ENCODE measurements at places on chromosomes 7 and 10.

DNA sequence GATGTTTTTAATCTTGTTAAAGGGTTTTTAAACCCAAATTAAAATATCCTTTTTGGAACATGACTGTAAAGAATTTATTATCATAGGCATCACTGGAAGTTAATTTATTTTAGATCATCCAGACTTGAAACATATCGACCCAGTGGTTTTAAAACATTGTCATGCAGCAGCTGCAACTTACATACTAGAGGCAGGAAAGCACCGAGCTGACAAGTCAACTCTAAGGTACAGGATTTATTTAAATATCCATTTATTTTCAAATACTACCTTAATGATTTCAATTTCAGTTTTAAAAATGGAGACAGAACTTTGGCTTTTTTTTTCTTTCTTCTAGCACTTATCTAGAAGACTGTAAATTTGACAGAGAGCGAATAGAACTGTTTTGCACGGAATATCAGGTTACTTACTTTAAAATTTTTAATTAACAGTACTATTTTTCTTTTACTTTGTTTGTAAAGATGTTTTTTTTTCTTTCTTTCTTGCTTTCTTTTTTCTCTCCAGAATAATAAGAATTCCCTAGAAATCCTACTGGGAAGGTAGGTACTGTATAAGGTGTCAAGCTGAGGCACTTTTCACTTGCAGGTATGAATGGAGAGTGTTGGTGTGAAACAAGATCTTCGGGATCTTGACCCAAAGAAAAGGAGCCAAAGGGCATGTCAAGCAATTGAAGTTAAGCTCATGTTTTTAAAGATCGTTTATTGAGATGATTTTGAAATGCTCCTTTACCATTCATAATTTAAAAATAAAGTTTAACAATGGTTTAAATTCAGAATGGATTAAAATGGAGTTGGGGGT, 1.8 kb downstream of the COMMD3 start:
- no peak overlapping the region for H3K4me3 ChIP-seq
- peak; percentile 45 for DNase-seq
- H3K27me3 ChIP-seq = peaks cover 81% of the 10 kb centered on the region

- H3K27ac ChIP-seq = no peak overlapping the region
- H3K27me3 ChIP-seq = no peaks in the 10 kb centered on the region
- no peaks in the 10 kb centered on the region for H3K4me1 ChIP-seq
- H3K4me3 ChIP-seq = no peak overlapping the region
- no peak for DNase-seq
- H3K36me3 ChIP-seq = no peaks in the 10 kb centered on the region
Observed at GRCh38 chr7:70069977-70070376, 471.7 kb downstream of the AUTS2 start.

GRCh38 chr10:71878327-71879034, 27.4 kb upstream of the PSAP start:
- no peaks in the 10 kb centered on the region for H3K4me1 ChIP-seq
- peak; percentile 31 for DNase-seq
- H3K36me3 ChIP-seq = no peaks in the 10 kb centered on the region
- no peak overlapping the region for H3K27ac ChIP-seq
- no peaks in the 10 kb centered on the region for H3K27me3 ChIP-seq
- H3K4me3 ChIP-seq = no peak overlapping the region

GRCh38 chr10:119420950-119421875, 121.3 kb downstream of the RGS10 start:
- H3K27me3 ChIP-seq = no peaks in the 10 kb centered on the region
- H3K27ac ChIP-seq = 0 out of 2 replicates have a peak overlapping the region, but pooled peaks have one; percentile 32

DNA sequence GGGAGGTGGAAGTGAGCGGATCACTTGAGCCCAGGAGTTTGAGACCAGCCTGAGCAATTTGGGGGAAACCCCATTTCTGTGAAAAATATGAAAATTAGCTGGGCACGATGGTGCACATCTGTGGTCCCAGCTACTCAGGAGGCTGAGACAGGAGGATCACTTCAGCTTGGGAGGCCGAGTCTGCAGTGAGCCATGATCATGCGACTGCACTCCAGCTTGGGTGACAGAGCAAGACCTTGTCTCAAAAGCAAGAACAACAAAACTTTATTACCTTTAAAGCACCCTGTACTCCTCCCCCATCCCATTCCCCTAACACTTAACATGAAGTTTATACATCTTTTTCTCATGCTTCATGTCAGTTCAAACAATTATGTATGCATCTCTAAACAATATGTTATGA, 1.3 kb upstream of the TMEM248 start:
- peaks cover 8% of the 10 kb centered on the region for H3K4me1 ChIP-seq
- H3K27me3 ChIP-seq = no peaks in the 10 kb centered on the region

DNA sequence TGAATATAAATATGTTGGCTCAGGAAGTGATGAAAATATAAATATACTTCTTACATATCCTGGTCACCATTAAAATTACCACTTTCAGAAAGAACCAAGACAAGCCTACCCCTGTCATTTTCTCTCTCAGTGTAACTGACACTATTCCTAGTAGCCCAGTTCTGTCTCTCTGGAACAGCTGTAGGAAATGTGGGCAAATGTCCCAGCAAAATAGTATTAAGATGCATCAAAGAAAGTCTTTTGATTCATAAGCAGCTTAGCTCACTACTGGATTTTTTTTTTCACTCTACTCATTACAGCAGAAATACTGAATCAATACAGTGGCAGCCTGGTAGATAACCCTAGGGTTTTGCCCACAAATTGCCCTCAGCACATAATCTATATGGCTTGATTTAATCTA, 290.9 kb downstream of the DNAJB9 start:
- H3K27me3 ChIP-seq = no peaks in the 10 kb centered on the region
- no peak for DNase-seq
- no peak overlapping the region for H3K4me3 ChIP-seq
- H3K4me1 ChIP-seq = no peaks in the 10 kb centered on the region
- H3K36me3 ChIP-seq = no peaks in the 10 kb centered on the region

- H3K27me3 ChIP-seq = no peaks in the 10 kb centered on the region
- no peak overlapping the region for H3K27ac ChIP-seq
- H3K4me3 ChIP-seq = no peak overlapping the region
- no peaks in the 10 kb centered on the region for H3K36me3 ChIP-seq
- peaks cover 9% of the 10 kb centered on the region for H3K4me1 ChIP-seq
- no peak for DNase-seq
Observed at GRCh38 chr10:48336978-48337599, 30.6 kb downstream of the MAPK8 start.

GRCh38 chr10:123240776-123241175, 86.6 kb downstream of the BUB3 start:
- no peak overlapping the region for H3K4me3 ChIP-seq
- no peaks in the 10 kb centered on the region for H3K27me3 ChIP-seq
- H3K36me3 ChIP-seq = no peaks in the 10 kb centered on the region
- no peaks in the 10 kb centered on the region for H3K4me1 ChIP-seq
- DNase-seq = no peak

DNA sequence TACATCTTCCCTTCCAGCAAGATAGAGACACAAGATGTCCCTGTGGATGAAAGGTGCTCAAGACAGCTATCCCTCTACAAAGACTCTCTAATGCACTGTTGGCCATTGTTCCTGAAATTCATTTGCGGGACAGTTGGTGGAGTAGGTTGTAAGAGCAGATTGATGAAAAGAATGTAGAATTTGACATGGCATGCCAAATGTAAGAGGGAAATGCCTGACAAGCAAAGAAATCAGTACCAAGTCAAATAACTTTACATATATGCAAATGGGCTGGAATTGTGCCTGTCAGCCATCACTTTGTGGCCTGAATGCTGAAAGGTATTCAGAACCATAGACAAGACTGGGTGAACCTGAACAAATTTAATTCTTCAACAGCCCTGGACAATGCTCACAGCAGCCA, 120.3 kb upstream of the FAM204A start:
- H3K27ac ChIP-seq = no peak overlapping the region
- H3K36me3 ChIP-seq = no peaks in the 10 kb centered on the region
- no peak overlapping the region for H3K4me3 ChIP-seq
- H3K4me1 ChIP-seq = no peaks in the 10 kb centered on the region
- no peaks in the 10 kb centered on the region for H3K27me3 ChIP-seq

GRCh38 chr10:78148216-78148960, 114.7 kb downstream of the RPS24 start:
- no peaks in the 10 kb centered on the region for H3K4me1 ChIP-seq
- no peaks in the 10 kb centered on the region for H3K27me3 ChIP-seq
- H3K4me3 ChIP-seq = no peak overlapping the region
- no peaks in the 10 kb centered on the region for H3K36me3 ChIP-seq
- DNase-seq = no peak

GRCh38 chr7:43625980-43626379, 43.1 kb downstream of the STK17A start:
- H3K36me3 ChIP-seq = no peaks in the 10 kb centered on the region
- H3K4me1 ChIP-seq = peaks cover 14% of the 10 kb centered on the region
- H3K4me3 ChIP-seq = no peak overlapping the region
- no peaks in the 10 kb centered on the region for H3K27me3 ChIP-seq
- DNase-seq = no peak

DNA sequence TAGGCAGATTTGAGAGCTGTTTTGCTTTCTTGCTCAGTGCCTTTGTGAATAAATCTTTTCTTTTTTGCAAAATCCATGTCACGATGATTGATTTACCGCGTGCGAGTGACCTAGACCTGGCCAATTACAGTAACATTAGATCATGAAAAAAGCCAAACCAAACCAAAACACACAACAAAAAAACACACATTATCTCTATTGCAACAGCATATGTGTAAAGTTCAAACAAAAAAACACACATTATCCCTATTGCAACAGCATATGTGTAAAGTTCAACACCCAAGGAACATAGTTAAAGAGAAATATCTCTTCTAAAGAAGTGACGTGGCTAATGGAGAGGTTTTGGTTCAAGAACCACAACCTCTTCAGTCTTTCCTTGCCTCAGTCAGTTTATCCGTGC, 342.6 kb upstream of the NRG3 start:
- H3K4me3 ChIP-seq = no peak overlapping the region
- H3K27ac ChIP-seq = no peak overlapping the region
- H3K4me1 ChIP-seq = no peaks in the 10 kb centered on the region

- peaks cover 5% of the 10 kb centered on the region for H3K27me3 ChIP-seq
- H3K4me1 ChIP-seq = peaks cover 39% of the 10 kb centered on the region
- H3K27ac ChIP-seq = no peak within 1 kb of the TSS
Observed at GRCh38 chr7:107044347-107045194, at the start of gene PRKAR2B. TSS of gene PRKAR2B (plus strand) at chr7:107044705. CDS start at chr7:107044908, 203 bp downstream.

DNA sequence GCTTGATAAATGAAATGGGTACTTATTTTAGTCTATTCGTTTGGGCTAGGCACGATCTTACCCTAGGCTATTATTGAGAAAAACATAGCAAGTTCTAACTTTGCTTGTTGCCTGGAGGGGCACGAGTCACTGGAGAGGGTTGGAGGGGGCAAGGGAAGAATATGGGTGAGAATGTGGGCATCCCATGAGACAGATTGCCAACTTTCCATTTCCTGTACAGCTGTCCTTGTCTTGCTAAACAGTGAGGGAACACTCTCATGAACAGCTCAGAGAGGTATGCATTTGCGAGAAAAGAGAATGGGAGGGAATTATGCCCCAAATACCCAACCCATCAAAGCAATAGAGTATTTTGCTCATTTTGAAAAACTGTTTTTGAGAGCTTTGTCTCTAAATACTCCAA, 9.2 kb downstream of the CDHR3 start:
- H3K4me1 ChIP-seq = no peaks in the 10 kb centered on the region
- no peak overlapping the region for H3K27ac ChIP-seq
- no peak for DNase-seq
- no peaks in the 10 kb centered on the region for H3K36me3 ChIP-seq

- peak overlapping the region; percentile 45 for H3K27ac ChIP-seq
- no peak overlapping the region for H3K4me3 ChIP-seq
- DNase-seq = no peak
- peaks cover 35% of the 10 kb centered on the region for H3K36me3 ChIP-seq
- no peaks in the 10 kb centered on the region for H3K27me3 ChIP-seq
Observed at GRCh38 chr10:95260909-95261552, 29.8 kb downstream of the PDLIM1 start.

GRCh38 chr7:134476044-134476443, 17.1 kb upstream of the AKR1B1 start:
- no peaks in the 10 kb centered on the region for H3K36me3 ChIP-seq
- no peak overlapping the region for H3K4me3 ChIP-seq
- no peak overlapping the region for H3K27ac ChIP-seq

DNA sequence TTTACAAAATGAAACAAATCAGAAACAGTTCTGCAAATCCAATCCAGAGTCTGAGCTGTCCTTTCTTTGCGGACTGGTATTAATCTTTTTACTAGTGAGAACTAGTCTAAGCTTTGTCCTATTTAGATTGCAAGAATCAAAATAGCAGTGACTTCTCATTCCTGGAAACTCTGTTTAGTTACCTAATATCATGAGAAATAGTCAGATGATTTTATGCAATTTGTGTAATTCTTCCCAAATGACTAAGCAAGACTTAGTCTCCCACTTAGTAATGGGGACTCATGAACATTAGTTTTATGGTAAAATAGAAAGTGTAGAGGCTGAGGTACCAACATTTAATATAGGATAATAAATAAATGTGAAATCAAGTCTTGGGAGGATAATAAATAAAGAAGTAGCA, 341.3 kb downstream of the DNAJB9 start:
- no peak overlapping the region for H3K27ac ChIP-seq
- DNase-seq = no peak
- no peak overlapping the region for H3K4me3 ChIP-seq

DNA sequence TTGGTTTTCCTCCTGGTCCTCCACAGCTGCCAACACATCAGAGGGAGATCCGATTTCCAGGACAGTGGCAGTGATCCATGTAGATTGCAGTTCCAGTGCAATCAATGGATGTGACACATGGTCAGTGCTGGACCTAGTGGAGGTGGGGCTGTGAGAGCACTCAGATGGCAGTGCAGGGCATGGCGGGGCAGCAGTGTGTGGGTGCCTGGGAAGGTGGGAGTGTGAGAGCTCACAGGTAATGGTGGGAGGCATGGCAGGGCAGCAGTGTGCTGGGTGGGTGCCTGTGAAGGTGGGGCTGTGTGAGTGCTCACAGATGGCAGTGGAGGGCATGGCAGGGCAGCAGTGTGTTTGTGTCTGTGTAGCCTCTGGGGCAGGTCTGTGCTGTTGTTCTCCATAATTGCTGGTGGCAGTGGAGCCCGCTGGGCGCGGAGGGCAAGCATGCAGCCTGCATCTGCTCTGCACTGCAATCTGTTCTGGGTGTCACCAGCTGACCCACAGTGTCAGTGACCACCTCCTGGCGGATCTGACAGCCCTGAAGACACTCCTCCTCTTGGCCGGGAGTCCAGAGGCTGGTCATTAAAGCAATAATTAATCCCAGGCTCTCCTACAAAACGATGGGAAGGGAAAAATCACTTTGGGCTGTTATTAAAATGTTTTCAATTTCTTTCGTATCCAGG, 8.6 kb upstream of the ADARB2 start:
- no peaks in the 10 kb centered on the region for H3K4me1 ChIP-seq
- H3K27ac ChIP-seq = no peak overlapping the region
- H3K36me3 ChIP-seq = peaks cover 8% of the 10 kb centered on the region

Measured in GM23338 (cell line).